ENCODE measurements at places on chromosomes 13 and 19.

- DNase-seq, result no peak
Measured at GRCh38 chr13:53141336-53141735, 112.7 kb downstream of the OLFM4 start.

GRCh38 chr13:77381059-77381458, 54.2 kb upstream of the MYCBP2 start:
- no peak for DNase-seq

- no peak for DNase-seq
Measured at GRCh38 chr19:56108447-56109195, 12.5 kb downstream of the ZNF787 start.

GRCh38 chr13:51477653-51478324, 25.0 kb upstream of the INTS6 start:
- DNase-seq, result no peak

GRCh38 chr19:19105365-19106055, 32.8 kb downstream of the TMEM161A start:
- DNase-seq, result no peak

DNA sequence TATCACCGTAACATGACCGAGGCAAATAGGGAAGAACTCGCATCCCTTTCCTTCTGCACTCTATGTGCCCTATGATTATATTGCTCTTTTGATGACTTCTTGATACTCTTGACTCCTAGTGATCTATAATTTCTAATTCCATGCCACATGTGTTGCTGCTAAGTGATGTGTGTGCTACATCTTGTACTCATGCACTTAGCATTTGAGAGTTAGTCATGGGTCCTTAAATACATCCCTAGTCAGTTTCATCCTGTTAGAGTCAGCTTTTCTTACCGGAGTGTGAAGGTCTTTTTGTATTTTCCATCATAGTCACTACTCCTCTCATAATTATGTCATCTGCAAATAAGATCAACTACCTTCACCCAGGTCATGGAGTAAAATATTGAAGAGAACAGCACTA, 30.2 kb downstream of the RXFP2 start:
- DNase-seq, result no peak

- no peak for DNase-seq
Measured at GRCh38 chr13:98576200-98576945, 534 bp downstream of the STK24 start.

GRCh38 chr19:18765224-18765623, 25.9 kb downstream of the COMP start:
- no peak for DNase-seq

DNA sequence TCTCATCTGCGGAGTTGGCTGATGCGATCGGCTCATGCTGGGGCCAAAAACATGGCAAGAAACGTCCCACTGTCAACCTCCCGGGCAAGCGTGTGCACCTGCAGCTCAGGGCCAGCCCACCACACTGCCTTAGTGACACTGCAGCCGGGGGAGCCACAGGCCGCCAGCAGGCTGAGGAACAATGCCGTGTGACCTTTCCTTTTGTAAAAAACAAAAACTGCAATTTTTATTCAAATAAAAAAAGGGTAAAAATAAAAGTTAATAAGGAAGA, 18.8 kb upstream of the TMEM255B start:
- no peak for DNase-seq

GRCh38 chr19:40143612-40144011, 47.6 kb upstream of the MAP3K10 start:
- DNase-seq, result no peak

GRCh38 chr19:28727480-28728159, 485.3 kb downstream of the UQCRFS1 start:
- no peak for DNase-seq

DNA sequence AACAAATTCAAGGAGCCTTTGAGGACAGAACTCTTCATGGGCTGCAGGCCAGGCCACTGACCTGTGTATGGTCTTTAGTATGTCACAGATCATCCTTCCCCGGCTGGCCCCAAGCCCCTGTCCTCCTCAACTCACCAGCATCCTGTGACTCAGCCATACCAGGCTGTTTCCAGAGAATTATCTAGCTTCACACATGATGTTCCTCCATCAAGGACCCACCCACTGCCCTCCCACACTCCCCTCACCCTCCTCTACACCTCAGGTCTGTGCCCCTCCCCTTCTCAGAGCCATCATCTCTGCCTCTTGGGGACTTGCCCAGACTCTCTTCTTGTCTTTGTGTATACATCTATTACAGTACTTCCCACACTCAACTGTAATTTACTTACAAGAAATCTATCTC, 14.7 kb downstream of the DCT start:
- DNase-seq, result no peak

DNA sequence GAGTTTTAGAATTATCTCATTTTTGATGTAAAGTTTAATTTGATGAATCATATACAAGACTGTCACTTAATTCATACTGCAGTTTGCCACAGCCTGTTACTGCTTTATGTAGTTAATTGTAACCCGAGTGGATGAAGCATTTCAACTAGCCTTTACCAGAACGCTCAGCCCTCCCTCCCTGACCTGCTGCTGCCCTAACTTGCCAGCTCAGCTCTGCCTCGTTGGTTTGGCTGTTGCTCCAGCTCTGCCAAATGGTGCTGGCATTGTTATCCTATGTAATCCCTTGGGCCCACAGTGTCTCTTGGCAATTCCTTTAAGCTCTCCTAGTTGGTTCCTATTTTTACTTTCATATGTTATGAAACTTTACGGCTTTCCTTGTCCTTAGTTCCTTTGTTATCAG, 113.3 kb downstream of the LMO7 start:
- DNase-seq, result no peak

GRCh38 chr13:32147976-32148375, 116.4 kb downstream of the FRY start:
- no peak for DNase-seq

DNA sequence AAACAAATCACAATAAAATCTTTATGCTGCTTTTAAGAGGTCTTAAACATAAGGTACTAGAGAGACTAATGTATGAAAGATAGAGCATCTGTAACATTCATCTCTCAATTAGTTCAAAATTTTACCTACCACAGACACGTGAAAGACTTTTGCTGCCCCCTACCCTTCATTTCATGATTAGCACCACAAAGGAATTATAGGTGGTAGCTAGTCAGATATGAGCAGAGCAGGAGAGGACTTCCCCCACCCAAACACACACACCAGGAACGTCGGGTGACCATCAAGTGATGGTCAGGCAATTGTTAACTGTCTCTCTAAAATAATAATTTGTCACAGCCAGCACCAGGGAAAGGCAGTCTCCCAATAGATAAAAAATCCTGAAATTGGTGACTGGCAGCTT, 1531.7 kb upstream of the SPRY2 start:
- DNase-seq, result no peak

GRCh38 chr13:109483284-109483683, 303.1 kb downstream of the IRS2 start:
- no peak for DNase-seq

- DNase-seq, result no peak
Measured at GRCh38 chr13:24680258-24680920, at the start of gene ATP12A. TSS of gene ATP12A (plus strand) at chr13:24680408. CDS start at chr13:24680744, 336 bp downstream.

DNA sequence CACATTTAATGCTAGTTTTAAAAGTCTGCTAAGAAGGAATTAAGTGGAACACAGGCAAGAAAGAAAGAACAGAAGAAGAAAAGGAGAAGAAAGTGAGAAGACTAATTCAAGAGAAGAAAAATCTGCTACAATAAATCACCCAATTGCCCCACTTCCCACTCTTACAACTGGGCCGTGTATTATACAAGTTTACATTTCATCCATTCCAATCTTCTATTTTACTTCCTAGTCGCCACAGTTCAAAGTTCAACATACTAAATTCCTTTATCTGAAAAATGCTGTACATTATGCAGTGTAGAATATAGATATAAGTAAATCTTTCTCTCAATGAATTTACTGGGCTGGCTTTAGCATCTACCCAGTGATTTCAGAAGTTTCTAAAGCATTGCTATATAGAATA, 328.2 kb downstream of the DIAPH3 start:
- no peak for DNase-seq

- DNase-seq, result no peak
Measured at GRCh38 chr19:2770055-2771013, 12.7 kb downstream of the SGTA start.

- no peak for DNase-seq
Measured at GRCh38 chr13:102892503-102892902, 46.7 kb downstream of the ERCC5 start.

DNA sequence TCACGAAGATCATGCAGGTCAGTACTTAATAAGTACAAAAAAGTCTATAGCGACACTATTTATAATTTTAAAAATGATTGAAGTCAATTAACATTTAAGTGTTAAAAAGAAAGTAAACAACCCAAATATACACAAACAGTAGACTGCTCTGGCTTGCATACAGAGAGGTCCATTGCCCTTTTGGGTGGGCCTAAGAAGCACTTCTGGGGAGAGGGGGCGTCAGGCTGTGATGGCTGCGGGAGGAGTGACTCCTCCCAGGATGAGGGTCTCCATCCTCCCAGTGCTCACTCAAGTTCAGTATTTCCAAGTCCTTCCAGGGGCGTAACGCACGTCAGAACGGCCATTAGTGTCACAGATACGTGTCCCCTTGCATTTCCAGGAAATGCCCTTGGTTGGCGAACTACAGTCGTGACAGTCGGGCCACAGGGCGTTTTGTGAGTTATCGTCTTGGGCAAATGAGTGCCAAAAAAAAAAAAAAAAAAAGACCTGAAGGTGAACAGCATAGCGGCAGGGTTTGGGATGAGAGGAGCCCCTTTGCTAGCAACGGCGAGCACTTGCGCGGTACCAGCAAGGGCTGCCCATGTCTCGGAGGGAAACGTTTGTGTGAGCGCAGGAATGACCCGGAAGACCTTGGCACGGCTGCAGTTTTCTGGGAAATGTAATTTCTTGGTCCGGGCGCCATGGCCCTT, at the start of gene SCGB2B2:
TSS of gene SCGB2B2 (minus strand) at position 463 of the 689 bp plus-strand sequence. CDS start 82,596 bp downstream, outside the sequence.
- DNase-seq, result no peak

DNA sequence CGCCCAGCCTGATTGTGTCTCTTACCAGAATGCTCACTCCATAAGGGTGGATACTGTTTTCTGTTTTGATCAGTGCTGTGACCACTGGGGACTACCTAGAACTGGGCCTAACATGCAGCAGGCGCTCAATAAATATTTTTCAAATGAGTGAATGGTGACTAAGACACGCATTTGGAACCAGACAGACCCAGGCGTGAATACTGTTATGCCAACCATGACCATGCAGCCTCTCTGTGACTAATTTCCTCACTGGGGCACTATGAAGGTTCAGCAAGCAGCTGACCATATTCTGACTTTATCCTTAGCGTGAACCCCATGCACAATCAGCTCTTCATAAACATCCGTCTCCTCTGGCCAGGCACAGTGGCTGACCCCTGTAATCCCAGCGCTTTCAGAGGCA, 13.0 kb upstream of the SPC24 start:
- peak; percentile 94 for DNase-seq

DNA sequence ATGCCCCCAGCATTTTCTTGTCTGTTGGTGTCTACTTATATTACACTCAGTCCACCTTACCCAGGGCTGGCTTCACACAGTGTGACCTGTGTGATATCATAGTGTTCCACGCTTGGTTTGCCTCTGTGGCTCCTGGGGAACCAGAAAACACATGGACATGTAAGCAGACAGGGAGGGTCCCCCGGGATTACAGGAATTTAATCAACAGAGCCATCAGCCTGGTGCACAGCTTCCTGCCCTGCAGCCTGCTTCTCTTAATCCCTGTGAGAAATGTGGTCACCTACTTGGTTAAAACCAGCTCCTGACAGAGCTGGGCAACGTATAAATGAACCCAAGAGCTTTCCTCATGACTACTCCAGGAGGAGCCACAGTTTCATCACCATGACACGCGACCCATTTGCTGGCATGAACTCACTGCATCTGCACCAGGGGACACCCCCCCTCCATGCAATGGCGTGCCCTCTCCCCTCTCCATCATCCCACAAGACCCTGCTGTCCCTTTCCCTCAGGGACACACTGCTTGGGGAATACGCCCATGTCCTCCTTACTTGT, 152.1 kb downstream of the UQCRFS1 start:
- DNase-seq, result no peak

- no peak for DNase-seq
Measured at GRCh38 chr19:50912727-50913716, 1.8 kb upstream of the KLK4 start.

GRCh38 chr13:32033744-32034143, 2.2 kb downstream of the FRY start:
- no peak for DNase-seq

DNA sequence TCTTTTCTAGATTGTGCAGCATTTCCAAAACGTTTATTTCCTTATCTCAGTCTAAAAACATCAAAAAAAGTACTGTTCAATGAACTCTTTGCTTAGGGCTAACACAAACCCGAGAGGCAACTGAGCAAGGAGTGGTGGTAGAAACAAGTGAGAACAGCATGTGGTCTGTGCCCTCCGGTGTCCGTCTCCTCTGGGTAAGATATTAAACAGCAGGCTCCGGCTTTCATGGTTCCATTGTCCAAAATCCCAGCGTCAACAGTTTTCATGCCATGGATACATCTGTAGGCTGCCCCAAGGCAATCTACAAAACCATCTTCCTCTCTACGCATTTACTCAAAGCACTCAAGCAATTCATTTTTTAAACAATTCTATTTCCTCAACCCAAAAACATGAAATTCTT, 22.8 kb downstream of the DCLK1 start:
- DNase-seq, result no peak
